Muscle of leg (tissue), 16 donors: ENCODE measurements at places on chromosomes 4 and X.

DNA sequence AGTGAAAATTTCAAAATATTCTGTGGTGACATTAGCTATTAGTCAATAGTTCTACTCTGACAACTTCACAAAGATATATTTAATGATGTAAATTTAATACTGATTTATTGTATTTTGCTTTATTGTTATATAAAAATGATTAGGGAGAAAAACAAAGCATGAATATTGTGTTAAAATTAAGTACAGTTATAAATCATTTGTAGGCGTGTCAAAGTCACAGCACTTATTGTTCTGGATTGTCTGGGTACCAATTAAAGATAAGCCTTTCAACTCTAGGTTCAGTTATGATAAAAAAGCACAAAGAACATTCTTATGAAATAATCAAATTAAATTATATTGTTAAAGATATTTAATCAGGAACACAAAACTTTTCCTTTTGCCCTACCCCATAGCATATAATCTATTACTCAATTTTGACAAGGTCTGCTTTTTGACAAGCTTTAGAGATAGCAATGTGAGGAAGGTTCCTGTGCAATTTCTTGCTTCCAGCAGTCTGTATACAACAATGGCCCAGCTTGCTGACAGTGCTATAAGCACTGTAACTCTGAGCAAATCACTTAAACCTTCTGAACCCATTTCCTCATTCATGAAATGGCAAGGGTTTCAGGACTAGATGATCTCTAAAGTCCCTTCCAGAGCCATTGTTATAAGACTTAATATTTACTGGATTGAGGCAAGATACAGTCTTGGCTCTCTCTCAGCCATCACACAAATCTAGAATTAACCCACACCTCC is 910.3 kb upstream of the LCORL start:
- H3K4me1 ChIP-seq = no peaks in the 10 kb centered on the region
- H3K27ac ChIP-seq = no peak overlapping the region
- no peak overlapping the region for H3K4me3 ChIP-seq
- H3K36me3 ChIP-seq = no peaks in the 10 kb centered on the region
- DNase-seq = no peak
- no peaks in the 10 kb centered on the region for H3K27me3 ChIP-seq

- H3K27ac ChIP-seq = no peak overlapping the region
- no peaks in the 10 kb centered on the region for H3K27me3 ChIP-seq
- no peak overlapping the region for H3K4me3 ChIP-seq
- DNase-seq = peak; percentile 84
- H3K4me1 ChIP-seq = no peaks in the 10 kb centered on the region
- no peaks in the 10 kb centered on the region for H3K36me3 ChIP-seq
These were observed 26.8 kb upstream of the TMEM184C start for GRCh38 chr4:147590249-147590920.

GRCh38 chr4:95640311-95640710 is 91.5 kb upstream of the UNC5C start:
- H3K4me1 ChIP-seq = no peaks in the 10 kb centered on the region
- DNase-seq = no peak
- H3K27ac ChIP-seq = no peak overlapping the region
- no peaks in the 10 kb centered on the region for H3K36me3 ChIP-seq

- no peak overlapping the region for H3K4me3 ChIP-seq
- peak; percentile 36 for DNase-seq
- no peaks in the 10 kb centered on the region for H3K36me3 ChIP-seq
- peaks cover 22% of the 10 kb centered on the region for H3K27me3 ChIP-seq
These were observed 36.6 kb upstream of the PDK3 start for GRCh38 chrX:24428516-24428915.

GRCh38 chr4:84894621-84895020 is 71.9 kb downstream of the WDFY3 start:
- DNase-seq = no peak
- H3K4me3 ChIP-seq = no peak overlapping the region

DNA sequence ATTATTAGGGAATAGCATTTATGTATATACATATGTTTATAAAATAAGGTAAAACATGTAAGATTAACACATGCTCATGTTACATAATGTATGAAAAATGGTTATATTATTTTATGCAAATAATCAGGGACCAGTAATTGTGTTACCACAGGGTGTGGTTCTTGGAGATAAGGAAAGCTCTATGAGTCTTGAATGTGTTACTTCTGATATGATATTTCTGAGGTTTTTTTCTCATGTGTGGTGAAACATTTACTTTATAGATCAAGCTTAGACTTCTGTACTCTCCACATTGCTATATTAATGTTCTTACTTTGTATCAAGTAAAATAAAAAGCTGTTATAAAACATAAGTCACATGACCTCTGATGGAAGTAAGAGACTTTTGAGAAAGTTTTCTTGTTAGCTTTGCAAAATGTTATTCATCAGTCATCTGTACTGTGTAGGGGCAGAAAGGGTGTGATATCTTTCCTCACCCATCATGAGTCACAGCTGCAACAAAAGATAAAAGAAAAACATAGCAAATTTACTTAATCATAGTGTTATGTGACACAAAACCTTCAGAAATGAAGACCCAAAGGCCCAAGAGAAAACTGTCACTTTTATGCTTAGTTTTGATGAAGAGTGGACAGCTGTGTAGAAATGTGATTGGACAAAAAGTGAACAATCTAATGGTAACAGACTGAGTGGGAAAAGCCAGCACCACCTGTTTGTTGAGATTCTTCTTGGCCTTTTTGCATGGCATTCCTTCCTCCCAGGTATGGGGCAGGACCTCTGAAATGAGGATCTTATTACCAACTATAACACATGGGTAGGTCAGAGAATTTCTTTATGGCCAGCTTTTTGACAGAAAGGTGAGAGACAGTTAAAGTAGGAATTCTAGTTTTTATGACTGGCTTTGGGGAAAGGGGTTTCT is 632.3 kb downstream of the PDHA2 start:
- H3K27ac ChIP-seq = no peak overlapping the region
- no peak overlapping the region for H3K4me3 ChIP-seq
- H3K36me3 ChIP-seq = no peaks in the 10 kb centered on the region

DNA sequence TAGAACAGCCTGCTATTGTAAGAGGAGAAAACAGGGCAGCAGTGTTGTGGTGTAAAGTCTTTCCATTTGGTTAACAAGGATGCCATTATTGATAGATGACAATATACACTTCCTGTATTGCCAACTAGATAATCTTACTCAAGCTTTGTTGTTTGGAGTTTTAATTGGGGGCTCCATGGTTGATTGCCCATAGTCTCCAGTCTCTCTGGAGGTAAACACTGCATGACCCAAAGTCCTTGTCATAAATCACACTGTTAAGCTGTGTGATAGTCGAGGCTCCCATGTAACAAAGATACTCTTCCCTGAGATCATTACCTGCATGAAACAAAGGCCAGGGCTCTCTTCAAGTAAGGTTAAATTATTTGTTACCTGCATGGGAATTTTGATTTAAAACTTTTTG is 394.6 kb downstream of the C4orf33 start:
- no peak overlapping the region for H3K27ac ChIP-seq
- DNase-seq = no peak
- H3K4me3 ChIP-seq = no peak overlapping the region
- H3K27me3 ChIP-seq = no peaks in the 10 kb centered on the region
- H3K4me1 ChIP-seq = no peaks in the 10 kb centered on the region

DNA sequence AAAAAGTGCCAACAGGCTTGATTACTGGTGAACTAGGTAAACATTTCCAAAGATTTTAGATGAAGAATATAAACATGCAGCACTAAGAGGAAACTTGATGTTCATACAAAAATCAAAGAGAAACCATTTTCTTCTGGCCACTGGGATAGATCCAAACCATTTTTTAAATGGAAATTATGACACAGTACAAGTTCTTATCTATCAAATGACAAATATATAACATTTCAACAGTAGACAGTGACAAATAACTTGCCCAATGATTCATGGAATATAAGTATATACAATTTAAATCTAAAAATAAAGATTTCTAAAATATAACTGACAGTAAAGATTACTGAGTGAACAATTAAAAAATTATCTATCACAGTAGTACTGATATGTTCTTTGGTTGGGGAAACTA is 151.1 kb downstream of the CDS1 start:
- H3K27ac ChIP-seq = no peak overlapping the region
- DNase-seq = no peak
- H3K36me3 ChIP-seq = peaks cover 22% of the 10 kb centered on the region
- no peaks in the 10 kb centered on the region for H3K4me1 ChIP-seq

DNA sequence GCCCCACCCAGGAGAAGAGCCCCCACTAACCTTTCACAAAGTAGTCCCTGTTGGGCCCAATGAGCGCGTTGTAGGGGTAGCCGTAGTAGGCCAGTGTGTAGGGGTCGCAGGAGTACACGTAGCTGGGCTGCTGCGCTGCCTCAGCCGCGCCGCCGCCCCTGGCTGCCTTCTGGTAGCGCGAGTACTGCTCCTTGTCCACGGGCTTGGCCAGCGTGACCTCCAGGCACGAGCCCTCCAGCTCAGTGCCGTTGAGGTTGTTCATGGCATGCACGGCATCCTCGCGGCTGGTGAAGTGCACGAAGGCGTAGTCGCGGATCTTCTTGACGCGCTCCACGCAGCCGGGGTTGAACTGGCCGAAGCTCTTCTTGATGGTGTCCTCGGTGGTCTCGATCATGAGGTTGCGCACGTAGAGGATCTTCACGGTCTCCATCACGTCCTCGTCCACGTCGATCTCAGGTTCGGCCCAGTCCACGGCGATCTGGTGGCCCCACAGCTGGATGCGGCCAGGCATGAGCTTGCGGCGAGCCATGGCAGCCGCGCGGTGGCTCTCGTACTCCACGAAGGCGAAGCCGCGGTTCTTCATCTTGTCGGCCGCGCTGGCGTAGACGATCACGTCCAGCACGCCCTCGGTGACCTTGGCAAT is 102.7 kb downstream of the CHRNA9 start:
- H3K27me3 ChIP-seq = no peaks in the 10 kb centered on the region
- H3K4me1 ChIP-seq = no peaks in the 10 kb centered on the region
- no peak overlapping the region for H3K4me3 ChIP-seq
- H3K36me3 ChIP-seq = no peaks in the 10 kb centered on the region

DNA sequence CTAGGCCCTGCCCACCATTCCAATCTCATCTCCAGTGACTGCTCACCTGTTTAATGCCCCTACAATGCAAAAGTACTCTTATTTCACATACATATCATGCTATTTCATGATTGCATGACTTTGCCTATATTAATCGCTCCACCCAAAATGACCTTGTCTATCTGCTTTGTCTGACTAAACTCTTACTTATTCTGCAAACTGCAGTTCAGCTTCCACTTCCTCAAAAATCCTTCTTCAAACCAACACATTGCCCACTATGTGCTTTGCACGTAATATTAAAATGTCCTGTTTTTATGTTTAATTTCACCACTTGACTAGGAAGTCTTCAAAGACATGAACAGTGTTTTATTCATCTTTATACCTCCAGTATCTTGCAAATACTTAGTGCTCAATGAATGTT is 229.6 kb downstream of the OPHN1 start:
- H3K27me3 ChIP-seq = peaks cover 2% of the 10 kb centered on the region
- no peak overlapping the region for H3K27ac ChIP-seq
- no peak for DNase-seq
- H3K4me1 ChIP-seq = peaks cover 5% of the 10 kb centered on the region
- H3K36me3 ChIP-seq = no peaks in the 10 kb centered on the region

GRCh38 chr4:44438687-44439086 is 9.9 kb downstream of the KCTD8 start:
- H3K27me3 ChIP-seq = no peaks in the 10 kb centered on the region
- no peaks in the 10 kb centered on the region for H3K36me3 ChIP-seq
- H3K4me3 ChIP-seq = no peak overlapping the region
- H3K4me1 ChIP-seq = no peaks in the 10 kb centered on the region
- DNase-seq = no peak

- no peak overlapping the region for H3K27ac ChIP-seq
- H3K4me1 ChIP-seq = no peaks in the 10 kb centered on the region
- H3K27me3 ChIP-seq = peaks cover 10% of the 10 kb centered on the region
- H3K36me3 ChIP-seq = peaks cover 19% of the 10 kb centered on the region
- no peak for DNase-seq
These were observed 33.8 kb downstream of the CLDN2 start for GRCh38 chrX:106954041-106954440.

- H3K27me3 ChIP-seq = peaks cover 5% of the 10 kb centered on the region
- peak; percentile 10 for DNase-seq
- H3K36me3 ChIP-seq = no peaks in the 10 kb centered on the region
- H3K4me1 ChIP-seq = no peaks in the 10 kb centered on the region
These were observed 98.5 kb upstream of the MAGEB16 start for GRCh38 chrX:35699642-35700041.

DNA sequence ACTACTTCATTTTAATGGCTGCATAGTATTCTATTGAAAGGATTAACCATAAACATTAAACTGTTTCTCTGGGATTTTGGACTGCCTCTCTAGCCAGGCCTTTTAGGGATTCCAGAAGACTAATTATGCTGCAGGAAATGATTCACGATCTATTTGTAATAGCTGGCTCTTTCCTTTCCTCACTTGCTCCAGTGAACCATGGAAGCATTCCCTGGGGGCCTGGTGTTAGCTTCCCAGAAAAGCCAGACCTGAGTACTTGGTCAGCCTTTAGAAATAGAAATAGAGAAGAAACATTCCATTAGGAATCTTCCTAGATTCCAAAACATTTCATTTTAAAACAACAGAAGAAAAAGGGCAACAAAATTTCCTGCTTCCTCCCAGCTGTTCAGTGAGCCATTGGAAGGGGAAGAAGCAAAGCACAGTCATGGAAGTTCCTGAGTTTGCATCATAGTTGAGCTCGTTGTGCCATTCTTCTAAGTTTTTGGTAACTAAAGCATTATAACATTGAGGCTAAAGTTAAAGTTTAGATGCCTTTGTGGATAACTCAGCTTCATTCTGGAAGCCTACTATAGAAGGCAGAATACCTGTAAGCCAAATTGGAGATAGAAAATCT is 83.5 kb downstream of the NPNT start:
- no peaks in the 10 kb centered on the region for H3K4me1 ChIP-seq
- no peaks in the 10 kb centered on the region for H3K36me3 ChIP-seq
- no peak for DNase-seq
- no peak overlapping the region for H3K27ac ChIP-seq
- no peaks in the 10 kb centered on the region for H3K27me3 ChIP-seq
- no peak overlapping the region for H3K4me3 ChIP-seq

- no peak overlapping the region for H3K4me3 ChIP-seq
- no peak overlapping the region for H3K27ac ChIP-seq
- DNase-seq = no peak
- no peaks in the 10 kb centered on the region for H3K4me1 ChIP-seq
- peaks cover 5% of the 10 kb centered on the region for H3K27me3 ChIP-seq
These were observed 290.0 kb upstream of the DIAPH2 start for GRCh38 chrX:96394598-96394997.
